Left lung (tissue), 14 donors: ENCODE measurements at places on chromosomes 13 and 19.

GRCh38 chr13:46861959-46862358, 34.9 kb downstream of the HTR2A start:
- DNase-seq = no peak

- DNase-seq = no peak
Observed at GRCh38 chr19:29467824-29468401, 57.9 kb upstream of the VSTM2B start.

DNA sequence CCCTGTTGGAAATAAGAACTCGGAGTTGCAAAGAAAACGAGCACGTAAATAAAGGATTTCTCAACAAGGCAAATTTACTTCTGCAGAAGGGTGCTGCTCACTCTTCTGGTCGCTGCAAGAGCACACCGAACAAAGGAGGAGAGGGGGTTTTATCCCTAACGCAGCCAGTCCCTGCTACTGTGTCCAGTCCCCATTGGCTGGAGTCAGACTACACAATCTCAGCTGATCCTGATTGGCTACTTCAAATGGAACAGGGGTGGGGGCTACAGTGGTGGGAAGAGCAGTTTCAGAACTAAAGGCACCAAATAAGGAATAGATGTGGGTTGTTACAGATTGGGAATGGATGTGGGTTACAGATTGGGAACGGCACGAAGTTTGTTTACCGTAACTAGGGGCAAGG, 63.9 kb upstream of the MCF2L start:
- no peak for DNase-seq

DNA sequence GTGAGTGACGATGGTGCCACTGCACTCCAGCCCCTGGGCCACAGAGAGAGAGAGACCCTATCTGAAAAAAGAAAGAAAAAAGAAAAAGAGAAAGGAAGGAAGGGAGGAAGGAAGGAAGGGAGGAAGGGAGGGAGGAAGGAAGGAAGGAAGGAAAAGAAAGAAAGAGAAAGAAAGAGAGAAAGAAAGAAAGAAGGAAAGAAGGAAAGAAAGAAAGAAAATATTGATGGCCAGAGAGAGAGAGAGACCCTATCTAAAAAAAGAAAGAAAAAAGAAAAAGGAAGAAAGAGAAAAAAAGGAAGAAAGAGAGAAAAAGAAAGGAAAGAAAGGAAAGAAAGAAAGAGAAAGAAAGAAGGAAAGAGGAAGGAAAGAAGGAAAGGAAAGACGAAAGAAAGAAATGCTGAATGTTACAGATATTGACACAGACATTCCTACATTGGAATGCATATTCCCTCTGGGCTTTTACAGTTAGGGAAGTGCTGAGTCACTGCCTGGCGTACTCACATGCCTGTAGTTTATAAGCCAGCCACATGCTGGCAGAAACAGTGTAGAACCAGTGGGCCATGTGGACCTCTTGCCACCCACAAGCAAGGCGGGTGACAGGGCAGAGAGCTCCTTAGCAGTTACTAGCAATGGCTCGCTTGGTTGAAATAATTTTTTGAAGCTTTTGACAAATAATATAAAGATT, 34.6 kb upstream of the SLC46A3 start:
- peak; percentile 71 for DNase-seq

GRCh38 chr19:36489920-36490415, 607 bp upstream of the ZNF566 start:
- DNase-seq = no peak

- no peak for DNase-seq
Observed at GRCh38 chr13:112453874-112454647, 77.9 kb downstream of the SPACA7 start.

GRCh38 chr13:66405908-66406802, 824.0 kb downstream of the PCDH9 start:
- no peak for DNase-seq

GRCh38 chr19:18152442-18152816, 534 bp upstream of the PIK3R2 start:
- DNase-seq = peak; percentile 97

- no peak for DNase-seq
Observed at GRCh38 chr19:10384580-10384979, 4.2 kb upstream of the TYK2 start.

DNA sequence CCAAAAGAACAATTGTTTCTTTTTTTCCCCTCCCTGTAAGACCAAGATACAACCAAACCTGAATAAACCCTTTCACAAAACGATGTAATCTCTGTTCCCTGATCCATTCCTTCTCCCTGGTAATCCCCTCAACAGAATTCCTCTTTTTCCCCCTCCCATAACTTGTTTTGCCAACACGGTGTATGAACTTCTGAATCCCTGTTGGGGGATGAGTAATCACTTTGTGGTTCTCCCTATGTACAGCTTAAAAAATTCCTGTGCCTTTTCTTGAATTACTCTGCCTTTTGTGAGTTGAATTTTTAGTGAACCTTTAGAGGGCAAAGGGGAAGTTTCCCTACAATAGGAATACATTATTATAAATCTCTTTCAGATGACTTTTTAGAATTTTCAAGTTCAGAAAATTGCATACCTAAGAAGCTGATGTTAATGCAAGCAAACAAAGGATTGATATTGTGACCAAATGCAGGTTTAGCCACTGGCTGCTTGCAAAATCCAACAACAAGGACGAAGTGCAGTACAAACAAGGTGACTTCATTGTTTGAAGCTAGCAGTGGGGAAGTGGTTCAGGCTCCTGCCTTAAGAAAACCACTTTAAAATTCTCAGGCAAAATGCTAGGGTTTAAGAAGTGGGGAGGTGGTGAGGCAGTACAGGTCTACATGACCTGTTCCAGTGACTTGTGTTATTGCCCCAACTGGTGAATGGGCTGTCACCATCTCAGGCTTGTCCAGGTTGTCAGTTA, 15.0 kb upstream of the EPSTI1 start:
- no peak for DNase-seq

GRCh38 chr19:34998777-34999497, 1.2 kb upstream of the GRAMD1A start:
- no peak for DNase-seq

DNA sequence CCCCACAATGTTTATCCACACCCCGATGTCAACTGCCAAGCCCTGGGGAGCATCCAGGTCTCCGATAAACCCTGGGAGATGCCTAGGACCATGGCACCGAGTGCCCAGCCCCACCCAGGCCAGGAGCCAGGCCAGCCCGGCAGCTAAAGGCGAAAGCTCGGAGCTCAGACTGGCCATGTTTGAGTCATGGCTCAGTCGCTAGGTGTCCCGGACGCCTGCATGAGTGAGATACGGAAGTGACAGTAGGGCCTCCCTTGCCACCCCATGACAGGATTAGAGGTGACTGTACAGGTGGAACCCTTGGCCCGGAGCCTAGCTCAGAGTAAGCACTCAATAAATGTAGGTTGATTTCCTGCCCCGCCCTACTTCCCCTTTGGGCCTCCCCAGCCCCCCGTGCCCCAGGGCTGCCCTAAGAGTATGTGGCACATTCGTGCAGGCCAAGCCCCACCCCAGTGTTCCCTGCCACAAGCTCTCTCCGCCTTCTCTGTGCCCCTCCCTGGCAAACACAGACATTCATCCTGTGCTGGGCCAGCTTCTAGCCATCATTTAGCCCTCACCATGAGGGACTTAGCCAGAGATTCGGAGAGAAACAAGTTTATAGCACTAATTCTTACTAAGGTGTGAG, 5.8 kb upstream of the TPM4 start:
- peak; percentile 90 for DNase-seq

GRCh38 chr19:37928527-37929286, 21.7 kb downstream of the SIPA1L3 start:
- no peak for DNase-seq

GRCh38 chr19:23776507-23777205, 18.0 kb upstream of the ZNF681 start:
- DNase-seq = no peak

DNA sequence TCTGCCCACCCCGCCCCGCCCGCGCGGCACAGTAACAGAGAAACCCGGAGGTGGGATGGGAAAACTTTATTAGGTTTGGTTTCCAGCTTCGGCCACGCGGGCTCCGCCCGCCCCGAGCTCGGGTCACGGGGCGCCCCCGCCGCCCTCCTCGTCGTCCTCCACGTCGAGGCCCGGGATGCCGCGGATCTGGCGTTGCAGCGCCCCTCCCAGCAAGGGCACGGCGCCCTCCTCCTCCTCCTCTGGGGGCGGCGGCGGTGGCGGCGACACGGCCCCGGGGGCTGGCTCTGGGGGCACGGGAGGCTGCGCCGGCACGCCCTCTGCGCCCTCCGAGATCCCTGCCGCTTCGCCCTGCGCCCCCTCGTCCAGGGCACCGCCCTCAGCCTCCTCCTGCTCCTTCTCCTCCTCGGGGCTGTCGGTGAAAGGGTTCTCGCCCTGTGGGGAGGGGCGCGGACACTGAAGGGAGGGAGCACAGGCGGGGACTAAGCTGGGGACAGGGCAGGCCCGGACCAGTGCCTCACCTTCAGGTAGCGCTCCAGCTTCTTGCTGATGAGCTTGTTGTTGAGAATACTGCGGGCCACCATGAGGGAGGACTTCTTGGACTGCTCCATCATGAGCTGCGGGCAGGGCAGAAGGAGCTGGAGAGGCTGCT, 536 bp upstream of the AKAP8 start:
- DNase-seq = no peak
